ENCODE measurements at places on chromosomes 1 and 21. TPM values are rescaled to one million over a fixed set of nuclear protein-coding genes. Genes with fewer than 3 reads are reported as not detected.

The PTPRC gene
- total RNA-seq: 214 TPM

The GUCA2A gene
- total RNA-seq: not detected

- DNase-seq: no peak
Measured at GRCh38 chr1:176315519-176316220, 108.6 kb upstream of the COP1 start.

DNA sequence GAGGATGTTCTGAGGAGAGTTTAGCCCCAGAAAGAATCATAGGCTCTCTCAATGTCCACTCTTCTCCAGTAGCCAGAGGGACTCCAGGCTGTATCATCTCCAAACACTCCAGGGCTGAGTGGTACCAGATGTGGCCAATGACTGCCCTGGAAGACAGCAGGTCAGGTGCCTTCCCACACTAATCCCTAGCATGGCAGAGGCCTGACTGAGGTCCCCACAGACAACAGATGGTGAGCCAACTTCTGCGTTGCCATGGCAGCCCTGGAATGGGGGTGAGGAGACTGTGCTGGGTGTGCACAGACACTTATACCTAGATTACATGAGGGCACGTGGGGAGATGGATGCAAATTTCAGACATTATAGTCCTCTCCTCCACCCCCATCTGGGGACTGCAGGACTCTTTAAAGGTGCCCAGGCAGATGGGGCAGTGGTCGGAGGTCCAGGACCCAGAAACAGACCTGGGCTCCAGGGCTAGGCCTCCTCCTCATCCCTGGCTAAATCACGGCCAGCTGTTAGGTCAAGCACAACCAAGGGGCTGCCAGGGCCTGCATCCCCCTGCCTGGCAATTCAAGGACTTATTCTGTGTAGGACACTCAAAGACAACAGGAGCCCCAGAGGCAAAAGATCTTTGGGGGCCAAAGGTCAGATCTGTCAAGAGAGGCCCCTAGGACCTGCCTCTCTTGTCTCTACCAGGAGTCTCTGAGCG lies 42.9 kb downstream of the CAMK2N1 start:
- DNase-seq: no peak

The FAM163A gene
- not detected for total RNA-seq

The DSCAM gene
- total RNA-seq: 0.06 TPM

- no peak for DNase-seq
Measured at GRCh38 chr1:9849691-9850441, 26.1 kb upstream of the CLSTN1 start.

The KCNK2 gene
- total RNA-seq: not detected

- DNase-seq: no peak
Measured at GRCh38 chr1:53311702-53312305, 16.1 kb downstream of the LRP8 start.

GRCh38 chr1:38565020-38565491 lies 294.5 kb downstream of the RRAGC start:
- DNase-seq: no peak

DNA sequence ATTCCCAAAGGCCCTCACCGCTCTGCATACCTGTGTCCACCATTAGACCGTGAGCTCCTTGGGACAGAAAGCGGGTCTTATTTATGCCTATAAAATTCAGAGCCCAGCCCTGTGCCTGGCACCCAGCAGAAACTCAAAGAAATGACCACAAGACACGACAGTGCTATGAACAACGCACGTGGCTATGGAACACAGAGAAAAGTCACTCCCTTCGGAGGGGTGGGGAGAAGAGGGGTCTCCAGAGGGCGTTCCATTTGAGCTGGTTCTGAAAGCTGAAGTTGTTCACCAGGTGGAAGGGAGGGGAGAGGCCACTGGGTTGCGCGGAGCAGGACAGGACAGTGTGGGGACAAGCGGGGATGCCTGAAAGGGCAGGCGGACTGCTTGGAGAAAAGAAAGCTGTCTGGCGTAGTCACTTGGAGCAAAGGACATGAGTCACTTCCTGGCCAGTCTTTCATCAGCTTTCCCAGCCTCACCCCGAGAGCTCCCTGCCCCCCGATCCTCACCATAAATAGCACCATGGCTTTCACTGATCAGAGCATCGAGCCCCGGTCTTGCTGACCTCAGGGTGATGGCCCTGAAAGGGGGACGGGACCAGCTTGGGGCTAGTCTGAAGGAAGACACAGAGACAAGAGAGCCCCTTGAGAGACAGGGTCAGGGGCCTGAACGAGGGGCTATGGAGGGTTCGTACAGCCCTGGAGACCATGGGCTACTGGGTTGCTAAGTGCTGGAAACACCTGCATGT lies 28.5 kb downstream of the ECE1 start:
- peak; percentile 59 for DNase-seq

The KIF26B gene
- 1.2 TPM for total RNA-seq
